Caudate nucleus (tissue), 63 donors: ENCODE measurements at places on chromosomes 2 and 18.

DNA sequence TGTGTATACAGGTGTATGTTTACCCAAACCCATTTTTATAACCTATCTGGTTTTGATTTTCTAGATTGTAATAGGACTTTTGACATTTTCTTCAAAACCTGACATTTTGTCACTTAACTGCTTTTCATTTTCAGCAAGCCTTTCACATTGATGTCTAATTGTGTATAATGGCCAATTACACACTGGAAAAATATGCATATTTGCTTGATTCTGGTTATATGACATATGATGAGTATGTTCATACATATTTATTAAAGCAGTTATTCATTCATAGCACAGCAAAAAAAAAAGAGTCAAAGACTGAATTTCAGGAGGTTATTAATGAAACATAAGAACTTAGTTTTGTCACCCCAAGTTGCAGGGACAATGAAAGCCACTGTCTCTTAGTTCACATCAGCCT is 307.7 kb upstream of the TNP1 start:
- no peak for DNase-seq

DNA sequence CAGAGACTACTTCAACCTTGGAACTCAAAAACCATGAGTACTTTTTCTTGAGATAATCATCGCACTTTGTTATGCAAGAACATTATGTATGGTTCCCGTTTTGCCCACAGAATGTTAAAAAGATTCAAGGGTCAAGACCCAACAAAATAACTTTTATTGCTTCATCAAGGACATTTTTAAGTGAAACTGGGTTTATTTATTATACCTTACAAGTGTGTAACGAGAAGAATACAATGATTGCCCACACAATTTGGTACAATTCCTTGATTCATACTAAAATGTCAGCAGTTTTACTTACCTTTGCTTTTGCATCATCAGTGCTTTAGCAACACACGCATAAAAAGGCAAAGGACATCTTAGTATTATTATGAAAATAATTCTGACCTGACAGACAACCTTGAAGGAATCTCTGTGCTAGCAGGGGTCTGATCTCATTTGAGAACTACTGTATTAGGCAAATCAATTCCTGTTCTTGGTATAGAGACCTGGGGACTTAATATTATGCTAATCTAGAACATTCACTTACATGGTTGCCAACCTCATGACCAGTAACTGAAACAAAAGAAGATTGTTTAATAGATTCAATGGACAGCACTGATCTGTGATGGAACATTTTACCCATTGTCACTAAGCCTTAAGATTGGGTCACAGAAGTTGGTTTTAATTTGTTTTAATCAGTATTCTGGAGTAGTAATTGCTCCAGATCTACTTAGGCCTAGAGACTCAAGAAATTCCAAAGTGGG is 16.2 kb downstream of the CCDC88A start:
- DNase-seq: peak; percentile 8

DNA sequence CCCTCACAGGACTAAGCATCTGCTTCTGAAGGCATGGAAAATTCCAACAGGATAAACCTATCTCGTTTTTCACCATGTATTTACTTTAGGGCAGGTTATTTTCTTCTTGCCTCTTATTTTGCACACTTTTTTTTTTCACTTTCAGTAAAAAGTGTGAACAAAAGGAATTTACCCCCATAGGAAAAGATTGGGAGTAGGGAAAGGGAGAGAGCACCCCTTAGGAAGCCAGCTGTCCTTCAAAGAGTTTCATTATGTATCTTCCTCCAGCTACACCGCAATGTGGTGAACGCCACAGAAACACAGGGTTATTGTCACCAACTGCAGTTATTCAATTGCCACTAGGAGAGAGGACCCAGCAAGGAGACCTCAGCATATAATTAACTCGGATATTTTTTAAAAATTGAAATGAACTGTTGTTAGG is 286.2 kb upstream of the VRK2 start:
- peak; percentile 0 for DNase-seq

- no peak for DNase-seq
Measured at GRCh38 chr2:56263876-56264275, 80.1 kb downstream of the CCDC85A start.

DNA sequence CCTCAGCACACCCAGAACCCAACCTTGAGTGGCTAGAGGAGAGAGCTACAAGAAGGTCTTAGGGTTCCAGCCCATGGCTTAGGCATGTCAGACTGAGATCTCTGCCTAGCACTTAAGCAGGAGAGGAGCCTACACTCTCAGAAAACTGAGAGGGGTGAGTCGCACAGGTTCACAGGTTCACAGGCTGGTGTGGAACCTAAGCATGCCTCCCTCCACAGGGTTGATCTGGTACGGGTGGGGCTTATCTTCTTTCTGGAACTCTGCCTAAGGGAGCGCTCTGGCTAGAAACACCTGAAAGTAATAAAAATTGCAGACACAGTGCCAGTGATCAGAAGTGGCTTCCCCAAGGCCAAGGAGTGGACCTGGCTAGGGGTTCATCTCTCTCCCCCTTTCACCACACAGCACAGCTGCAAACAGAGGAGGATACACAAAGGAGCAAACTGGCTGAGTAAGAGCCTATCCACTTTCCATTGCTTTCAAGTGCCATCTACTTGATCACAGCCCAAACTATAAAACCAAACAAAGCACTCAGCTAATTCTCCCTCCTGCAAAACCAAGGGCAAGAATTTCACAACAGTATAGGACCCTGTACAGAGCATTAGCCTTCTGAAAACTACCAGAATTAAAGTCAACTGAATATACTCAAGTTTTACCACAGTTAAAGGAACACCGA is 481.9 kb upstream of the SETBP1 start:
- no peak for DNase-seq

- no peak for DNase-seq
Measured at GRCh38 chr2:18153741-18154140, 275.3 kb downstream of the KCNS3 start.

DNA sequence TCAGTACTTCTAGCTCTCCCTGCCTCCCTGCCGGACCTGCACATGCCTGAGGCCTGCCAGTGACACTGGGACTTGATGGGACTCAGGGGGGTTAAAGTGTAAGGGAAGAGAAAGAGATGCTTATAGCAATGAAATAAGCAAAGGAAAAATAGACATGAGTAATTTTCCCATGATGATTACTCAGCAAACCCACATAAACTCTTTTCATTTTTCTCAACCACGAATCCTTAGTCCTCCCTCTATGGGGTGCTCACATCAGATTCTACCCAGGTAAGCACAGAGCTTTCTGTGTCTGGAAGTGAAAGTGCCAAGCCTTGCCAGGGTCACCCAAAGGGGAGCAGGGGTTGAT is 44.8 kb upstream of the ANKRD62 start:
- DNase-seq: no peak

DNA sequence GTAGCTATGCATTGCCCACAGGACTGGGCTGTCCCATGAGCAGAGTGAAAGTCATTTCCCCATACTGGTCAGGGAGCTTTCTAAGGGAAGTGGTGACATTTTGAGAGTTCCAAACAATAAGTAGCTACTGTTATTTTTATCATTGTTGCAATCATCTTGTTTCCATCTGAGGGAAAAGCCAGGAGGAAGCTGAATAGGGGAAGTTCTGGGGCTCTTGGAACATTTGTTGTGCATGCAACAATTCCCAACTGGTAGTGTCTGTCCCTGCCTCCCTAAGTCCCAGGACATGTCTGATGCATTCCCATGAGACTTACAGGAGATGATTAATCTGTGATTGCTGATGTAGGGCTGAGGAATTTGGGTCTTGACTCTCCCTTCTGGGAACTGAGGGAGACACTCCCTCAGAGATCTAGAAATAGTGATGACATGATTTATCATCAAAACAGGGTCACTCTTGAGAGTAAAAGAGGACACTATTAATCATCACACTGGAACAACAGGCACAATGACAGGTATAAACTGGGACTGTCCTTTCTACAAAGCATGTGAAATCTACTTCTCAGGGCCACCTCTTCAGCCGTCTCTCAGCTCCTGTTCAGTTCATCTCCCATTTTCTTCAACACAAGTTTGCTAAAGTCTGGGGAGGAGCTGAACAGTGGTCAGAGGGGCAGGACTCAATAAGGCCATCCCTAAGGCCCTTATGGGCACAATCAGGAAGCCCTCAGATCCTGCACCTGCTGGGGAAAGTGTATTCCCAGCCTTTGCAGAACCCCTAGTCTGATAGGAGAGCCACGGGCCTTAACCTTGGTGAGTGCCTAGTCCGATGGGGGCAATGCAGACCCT is 28.0 kb upstream of the MARCO start:
- DNase-seq: no peak

DNA sequence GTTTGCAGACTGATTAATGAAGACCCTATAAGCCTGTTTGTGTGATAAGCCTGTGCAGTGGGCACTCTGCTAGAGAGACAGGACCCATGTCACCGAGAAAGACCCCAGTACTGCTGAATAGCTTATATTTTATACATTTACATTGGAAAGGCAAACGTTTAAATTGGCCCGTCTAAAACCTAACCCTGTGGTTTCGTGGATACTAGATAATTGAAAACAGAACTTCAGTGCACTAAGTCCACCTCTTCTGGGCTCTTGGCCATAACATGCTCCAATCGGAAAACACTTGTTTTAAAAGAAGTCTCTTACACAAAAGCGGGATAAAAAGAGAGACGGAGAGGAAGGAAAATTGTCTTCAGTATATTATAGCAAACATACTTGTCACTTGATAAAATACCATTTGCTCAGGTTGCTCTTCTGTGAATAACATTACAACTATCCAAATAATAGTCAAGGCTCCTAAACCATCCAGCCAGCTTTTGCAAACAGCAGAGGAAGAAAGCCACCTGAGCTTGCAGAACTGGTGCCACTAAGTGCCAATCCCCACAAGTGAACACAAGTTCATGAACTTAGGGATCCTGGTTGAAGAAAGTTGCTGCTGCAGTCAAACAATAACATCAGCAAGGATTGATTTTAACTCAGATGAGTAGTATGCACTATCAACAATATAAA is 218.4 kb upstream of the FN1 start:
- DNase-seq: no peak

- DNase-seq: no peak
Measured at GRCh38 chr2:185745864-185746859, 7.6 kb downstream of the FSIP2 start.
